ENCODE measurements at places on chromosomes 2 and 18.

DNA sequence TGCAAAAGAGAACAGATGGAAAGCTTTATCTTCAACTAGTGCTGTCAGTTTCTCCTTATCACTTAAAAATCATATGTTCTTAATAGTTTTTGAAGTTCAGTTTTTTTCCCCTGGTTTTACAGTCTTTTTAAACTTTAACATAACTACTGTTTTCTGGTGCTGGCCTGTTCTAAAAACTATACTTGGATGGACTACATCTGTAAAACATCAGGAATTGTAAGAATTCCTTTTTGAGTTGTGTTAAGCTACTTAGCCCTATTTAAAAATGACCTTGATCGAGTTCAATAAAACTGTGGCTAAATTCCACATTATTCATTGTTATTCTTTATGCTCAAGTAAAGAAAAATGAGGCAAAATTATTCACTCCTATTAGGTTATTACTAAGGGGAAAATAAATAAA is 397.7 kb downstream of the NUP35 start:
- no peak for DNase-seq

- no peak for DNase-seq
Measured at GRCh38 chr2:231533777-231534125, 3.5 kb upstream of the NMUR1 start.

DNA sequence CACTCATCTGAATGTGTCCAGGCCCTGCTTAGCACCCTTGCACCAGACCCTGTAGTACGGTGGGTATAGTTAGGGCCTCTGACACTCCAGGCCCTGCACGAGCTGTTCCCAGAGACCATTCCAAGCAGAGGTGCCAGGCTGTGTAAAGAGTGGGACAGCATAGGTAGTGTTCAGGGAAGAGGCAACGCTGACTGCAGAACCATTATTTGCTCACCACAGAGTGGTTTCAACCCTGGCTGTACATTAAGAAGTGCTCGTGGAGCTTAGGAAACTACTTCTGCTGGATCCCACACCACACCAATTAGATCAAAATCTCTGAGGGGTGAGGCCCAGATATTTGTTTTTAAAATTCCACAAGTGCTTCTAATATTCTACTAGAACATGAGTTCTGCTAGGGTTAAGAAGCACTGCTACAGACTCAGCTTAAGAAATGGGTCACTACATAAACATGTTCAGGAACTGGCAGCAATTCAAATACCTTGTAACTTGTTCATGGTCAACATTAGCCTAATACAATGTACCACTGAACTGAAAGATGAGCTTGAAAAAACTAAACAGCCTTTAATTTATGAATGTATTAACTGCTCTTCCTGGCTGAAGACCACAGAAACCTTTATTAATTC is 183.0 kb downstream of the MYO5B start:
- no peak for DNase-seq

DNA sequence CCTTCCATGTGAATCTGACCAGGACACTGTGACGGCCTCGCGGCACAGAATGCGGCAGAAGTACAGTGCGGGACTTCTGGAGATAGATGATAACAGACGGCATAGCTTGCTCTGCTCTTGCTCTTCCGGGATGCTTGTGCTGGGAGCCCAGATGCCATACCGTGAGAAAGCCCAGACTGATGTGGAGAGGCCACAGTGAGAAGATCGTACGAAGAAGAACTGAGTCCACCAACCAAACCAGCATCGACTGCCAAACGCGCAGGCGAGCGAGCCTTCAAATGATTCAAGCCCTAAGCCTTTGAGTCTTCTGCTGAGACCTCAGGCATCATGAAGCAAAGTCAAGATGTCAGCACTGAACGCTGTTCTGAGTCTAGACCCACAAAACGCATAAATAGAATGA is 33.7 kb downstream of the DTNB start:
- DNase-seq: no peak

DNA sequence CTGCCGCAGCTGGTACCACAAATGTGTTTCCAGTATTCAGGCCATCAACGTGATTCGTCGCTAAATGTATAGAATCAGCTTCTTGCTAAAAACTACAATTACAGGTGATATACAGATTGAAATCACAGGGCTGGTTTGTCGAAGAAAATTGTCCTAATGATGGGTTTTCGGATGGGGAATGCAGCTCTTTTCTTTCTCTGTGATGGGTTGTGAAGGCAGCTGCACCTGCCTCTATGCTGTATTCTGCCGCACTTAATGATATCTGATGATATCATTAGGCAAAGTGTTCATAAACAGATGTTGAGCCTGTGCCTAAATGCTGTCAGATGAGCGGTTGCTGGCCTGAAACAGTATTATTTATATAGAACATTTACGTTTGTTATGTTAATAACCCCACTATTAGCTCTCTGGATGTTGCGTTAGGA is 218.1 kb downstream of the ARHGAP15 start:
- peak; percentile 79 for DNase-seq

- no peak for DNase-seq
Measured at GRCh38 chr2:168336786-168337388, 89.5 kb upstream of the STK39 start.

- peak; percentile 33 for DNase-seq
Measured at GRCh38 chr2:46735108-46735691, 180.4 kb downstream of the MCFD2 start.

- DNase-seq: no peak
Measured at GRCh38 chr2:62783679-62784078, 78.2 kb downstream of the EHBP1 start.

DNA sequence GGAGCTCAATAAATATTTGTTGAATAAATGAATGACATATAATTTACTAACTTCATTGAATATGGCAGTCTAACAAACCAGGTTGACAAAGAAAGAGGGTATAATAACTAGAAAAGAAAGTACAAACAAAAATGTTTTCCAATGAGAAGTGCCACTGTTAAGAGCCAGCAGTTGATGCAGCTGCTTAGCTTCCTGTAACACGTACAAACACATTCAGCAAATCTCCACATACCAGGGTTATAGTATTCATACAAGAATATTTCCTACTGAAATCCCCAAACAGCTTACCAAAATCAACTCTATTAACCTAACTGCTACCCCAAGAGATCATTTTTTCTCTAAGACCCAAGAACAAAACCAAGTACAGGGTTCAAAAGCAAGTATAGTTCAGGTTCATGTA is 77.7 kb downstream of the THADA start:
- no peak for DNase-seq

DNA sequence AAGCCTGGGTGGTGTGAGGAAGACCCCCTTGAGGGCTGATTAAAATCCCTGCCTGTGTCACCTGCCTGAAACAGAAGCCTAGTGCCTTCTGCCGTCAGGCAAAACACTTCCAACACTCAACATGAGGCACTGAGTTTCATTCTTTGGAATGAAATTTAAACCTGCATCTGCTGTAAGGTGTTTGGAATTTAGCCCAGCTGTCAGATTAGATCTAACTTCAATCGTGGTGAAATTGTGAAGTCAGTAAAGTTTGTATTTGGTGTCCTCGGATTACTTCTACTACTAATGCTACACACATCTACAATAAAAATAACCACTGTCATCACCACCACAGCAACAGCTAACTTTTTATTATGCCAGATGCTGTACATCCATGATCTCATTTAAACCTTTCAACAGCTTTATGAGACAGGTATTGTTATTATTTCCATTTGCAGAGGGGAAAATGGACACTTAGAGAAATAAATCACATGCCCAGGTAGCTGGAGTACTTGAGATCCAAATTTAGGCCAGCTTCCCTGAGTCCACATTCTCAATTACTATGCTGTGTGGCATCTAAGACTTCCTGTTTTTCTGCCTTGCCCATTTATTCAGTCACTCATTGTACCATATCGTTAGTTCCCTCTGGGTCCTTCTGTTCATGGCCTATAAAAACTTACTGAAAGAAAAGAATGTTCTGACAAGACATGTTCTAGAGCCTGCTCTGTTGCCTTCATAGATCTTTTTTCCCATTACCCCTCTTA is 98.2 kb upstream of the GCFC2 start:
- DNase-seq: no peak

- DNase-seq: peak; percentile 22
Measured at GRCh38 chr2:3635171-3635974, 22.6 kb upstream of the ALLC start.

- DNase-seq: no peak
Measured at GRCh38 chr2:212913640-212914306, 237.6 kb downstream of the IKZF2 start.

DNA sequence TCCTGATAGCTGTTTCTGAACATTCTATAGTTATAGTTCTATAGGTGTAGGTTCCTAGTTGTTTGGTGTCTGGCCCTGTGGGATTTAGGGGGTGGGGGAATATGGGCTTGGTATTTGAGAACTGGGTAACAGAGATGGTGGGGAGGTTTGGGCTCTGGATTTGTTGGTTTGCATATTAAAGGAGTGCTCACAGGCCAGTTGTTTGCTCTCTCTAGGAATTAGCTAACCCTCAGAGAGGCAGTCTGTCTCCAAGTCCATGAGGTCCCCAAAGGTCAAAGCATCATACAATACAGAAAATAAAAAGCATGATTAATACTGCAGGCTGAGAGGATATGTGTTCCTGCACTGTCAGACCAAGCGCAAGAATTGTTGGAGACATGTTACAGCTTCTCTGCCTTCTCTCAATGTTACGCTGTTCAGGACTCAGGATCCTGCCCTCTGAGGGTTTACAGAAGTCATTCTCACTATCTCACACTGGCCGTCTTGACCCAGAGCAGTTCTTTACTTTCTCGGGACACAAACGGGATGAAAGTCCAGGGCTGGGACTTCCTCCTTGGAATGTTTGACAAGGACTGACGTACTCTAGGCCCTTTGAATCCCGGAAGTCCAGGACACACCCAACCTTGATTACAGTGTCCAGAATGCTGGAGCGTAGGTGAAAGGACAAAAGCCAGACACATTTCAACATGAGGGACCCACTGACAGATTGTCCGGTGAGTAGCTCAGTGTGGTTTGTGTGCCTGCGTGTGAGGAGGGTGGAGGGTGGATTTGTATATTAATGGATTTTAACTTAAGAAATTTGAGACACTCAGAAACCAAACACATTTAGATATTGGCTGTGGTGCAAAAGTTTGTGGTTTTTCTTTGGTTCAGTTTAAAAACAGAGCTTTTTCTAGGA is at the start of gene NOSTRIN:
TSS of gene NOSTRIN (plus strand) at position 677 of the 898 bp plus-strand sequence. CDS start at position 687, 10 bp downstream.
- no peak for DNase-seq

- DNase-seq: no peak
Measured at GRCh38 chr18:58313491-58314032, 269.5 kb downstream of the NEDD4L start.

DNA sequence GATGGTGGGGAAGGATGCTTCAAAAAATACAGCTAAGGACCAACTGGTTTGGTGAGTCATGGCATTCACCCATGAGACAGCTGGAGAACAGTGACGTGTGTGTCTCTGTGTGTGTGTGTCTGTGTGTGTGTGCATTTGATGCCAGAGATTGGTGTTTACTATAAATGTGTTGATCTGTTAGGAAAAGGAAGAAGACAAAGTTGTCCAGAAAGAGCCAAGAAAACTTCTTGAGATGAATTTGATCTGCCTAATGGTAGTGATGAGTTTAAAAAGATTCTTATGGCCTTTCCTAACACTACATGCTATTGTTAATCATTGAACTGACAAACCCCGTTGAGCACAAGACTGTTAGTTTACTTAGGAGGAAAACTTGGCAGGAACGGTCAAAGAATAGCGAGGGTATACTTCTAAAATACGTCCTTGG is 36.4 kb upstream of the IL1R1 start:
- no peak for DNase-seq

- DNase-seq: no peak
Measured at GRCh38 chr2:195508139-195508455, 148.9 kb upstream of the SLC39A10 start.

DNA sequence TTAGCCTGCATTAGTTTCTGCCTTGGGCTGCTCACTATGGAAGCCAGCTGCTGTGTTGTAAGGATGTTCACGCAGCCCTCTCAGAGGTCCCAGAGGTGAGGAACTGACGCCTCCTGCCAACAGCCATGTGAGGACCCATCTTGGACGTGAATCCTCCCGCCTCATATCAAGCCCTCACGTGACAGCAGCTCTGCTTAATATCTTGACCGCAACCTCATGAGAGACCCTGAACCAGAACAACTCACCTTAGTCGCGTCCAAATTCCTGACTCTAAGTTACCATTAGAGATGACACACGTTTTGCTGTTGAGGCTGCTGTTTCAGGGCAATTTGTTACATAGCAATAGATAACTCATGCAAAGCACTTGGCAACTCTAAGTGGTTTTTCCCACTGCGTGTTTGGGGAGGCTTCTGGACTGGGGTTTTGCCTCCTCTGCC is 97.7 kb downstream of the TMEM17 start:
- no peak for DNase-seq

DNA sequence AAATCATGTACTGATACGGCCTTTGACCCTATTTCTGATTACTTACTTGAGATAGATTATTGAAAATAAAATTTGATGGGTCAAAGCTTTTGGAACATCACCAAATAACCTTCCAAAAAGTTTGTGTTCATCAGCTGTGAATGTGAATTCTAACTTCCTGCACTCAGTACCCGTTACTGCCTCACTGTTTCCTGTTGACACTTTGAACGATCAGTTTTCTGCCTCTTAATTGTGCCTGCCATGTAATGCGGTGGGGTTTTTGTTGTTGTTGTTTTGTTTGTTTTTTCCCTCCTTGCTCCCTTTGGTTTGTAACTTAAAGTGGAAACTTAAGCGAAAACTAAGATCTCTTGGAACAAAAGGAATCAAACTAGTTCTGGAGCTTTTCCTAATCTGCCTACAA is 18.9 kb downstream of the ATG16L1 start:
- no peak for DNase-seq

DNA sequence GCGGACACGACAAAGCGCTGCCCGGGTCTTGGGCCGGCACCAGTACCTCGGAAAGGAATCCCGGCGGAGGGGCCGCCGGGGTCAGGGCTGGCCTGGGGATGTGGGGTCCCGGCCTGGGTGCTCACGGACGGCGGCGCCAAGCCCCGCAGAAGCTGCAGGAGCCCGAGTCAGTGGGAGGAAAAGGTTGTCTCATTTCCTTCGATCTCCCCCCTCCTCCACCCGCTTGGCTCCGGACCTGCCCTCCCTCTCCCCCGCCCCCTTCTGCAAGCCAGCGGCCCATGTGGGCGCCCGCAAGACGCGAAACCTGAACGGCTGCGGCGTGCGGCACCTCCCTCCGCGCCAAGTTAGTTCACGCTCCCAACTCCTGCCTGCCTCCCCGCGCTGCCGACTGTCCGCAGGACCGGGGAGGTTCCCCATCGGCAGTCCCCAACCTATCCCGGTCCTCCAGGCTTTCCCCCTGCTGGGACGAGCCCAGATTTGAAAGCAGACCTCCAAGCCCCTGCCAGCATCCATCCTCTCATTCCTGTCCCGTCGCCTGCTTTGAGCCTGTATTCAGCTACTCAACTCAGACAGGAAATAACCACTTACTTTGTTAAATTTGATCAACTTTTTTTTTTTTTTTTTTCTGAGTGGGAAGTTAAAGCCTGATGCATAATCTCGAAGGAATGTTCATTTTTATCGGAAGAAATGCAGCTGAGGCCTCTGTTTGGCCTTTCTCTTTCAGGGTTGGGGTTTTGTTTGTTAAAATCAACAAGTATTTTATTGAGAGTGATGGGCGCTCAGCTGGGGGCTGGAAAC is at the start of gene EVA1A:
TSS of gene EVA1A (minus strand) at position 172 of the 798 bp plus-strand sequence. CDS start 42,799 bp downstream, outside the sequence.
- DNase-seq: no peak

- peak; percentile 30 for DNase-seq
Measured at GRCh38 chr2:178072383-178073301, at the start of gene PDE11A. Gene PDE11A, minus strand, starts transcription at chr2:178072777. Its CDS starts 340 bp downstream, at chr2:178072437.

Measured in NCI-H1694 treated with DMSO at 0.1 percent for 48 hours (cell line).